Renal pelvis (tissue), 12 donors: ENCODE measurements at places on chromosomes 1 and 21. TPM values are rescaled to one million over a fixed set of nuclear protein-coding genes. Genes with fewer than 3 reads are reported as not detected.

GRCh38 chr1:17635811-17636210, 96.3 kb downstream of the ARHGEF10L start:
- DNase-seq = no peak

The ANKRD45 gene
- 5.8 TPM for polyA plus RNA-seq

The CEP170 gene
- 57.8 TPM for polyA plus RNA-seq

The CDCA8 gene
- 16.0 TPM for polyA plus RNA-seq

DNA sequence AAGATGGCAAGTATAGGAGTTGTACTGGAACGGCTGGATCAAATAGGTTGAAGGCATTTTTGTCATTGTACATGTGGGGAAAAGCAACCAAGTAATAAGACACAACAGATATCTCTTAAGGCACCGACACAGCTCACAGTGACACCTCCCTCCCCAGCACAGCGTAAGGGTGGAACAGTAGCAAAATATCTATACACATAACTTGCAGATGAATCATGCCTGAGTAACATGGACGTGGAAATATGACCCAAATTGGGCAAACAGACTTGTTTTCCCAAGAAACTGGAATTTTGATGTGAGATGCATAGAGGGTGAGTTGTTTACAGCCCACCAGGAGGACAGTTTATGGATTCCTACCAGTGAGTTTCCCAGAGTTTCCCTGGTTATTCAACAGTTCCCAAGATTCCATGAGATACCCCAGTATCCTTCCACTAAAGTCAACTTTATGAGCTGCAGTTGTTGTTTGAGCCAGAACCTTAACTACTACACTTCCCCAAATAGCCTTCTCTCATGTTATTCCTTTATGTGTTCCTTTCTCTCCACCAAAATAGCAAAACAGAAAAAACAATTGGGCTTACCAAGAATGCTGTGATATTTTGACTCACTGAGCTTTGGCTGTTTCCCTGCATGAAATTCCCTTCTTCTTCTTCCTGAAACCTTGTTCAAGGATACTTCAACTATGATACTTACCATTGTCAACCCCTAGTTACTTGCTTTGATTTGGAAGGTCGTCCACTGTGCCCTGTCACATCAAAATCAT, 7.1 kb upstream of the DR1 start:
- DNase-seq = no peak

GRCh38 chr1:2194319-2194897, at the start of gene FAAP20:
TSS of gene FAAP20 (minus strand) at chr1:2194772. CDS start at chr1:2194749, 23 bp downstream.
- DNase-seq = no peak

- no peak for DNase-seq
Measured at GRCh38 chr1:78468521-78468920, 22.3 kb upstream of the PTGFR start.

The WDR77 gene
- 43.4 TPM for polyA plus RNA-seq

The LCE1B gene
- polyA plus RNA-seq = not detected

DNA sequence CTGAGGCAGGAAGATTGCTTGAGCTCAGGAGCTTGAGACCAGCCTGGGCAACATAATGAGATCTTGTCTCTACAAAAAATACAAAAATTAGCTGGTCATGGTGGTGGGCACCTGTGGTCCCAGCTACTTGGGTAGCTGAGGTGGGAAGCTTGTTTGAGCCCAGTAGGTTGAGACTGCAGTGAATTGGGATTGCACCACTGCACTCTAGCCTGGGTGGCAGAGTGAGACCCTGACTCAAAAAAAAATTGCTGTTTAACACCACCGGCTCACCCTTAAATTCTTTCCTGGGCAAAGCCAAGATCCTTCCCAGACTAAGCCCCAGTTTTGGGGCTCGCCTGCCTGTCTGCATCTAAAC, 6.6 kb upstream of the NSUN4 start:
- no peak for DNase-seq

GRCh38 chr1:15618655-15619525, 1.6 kb downstream of the DDI2 start:
- no peak for DNase-seq

DNA sequence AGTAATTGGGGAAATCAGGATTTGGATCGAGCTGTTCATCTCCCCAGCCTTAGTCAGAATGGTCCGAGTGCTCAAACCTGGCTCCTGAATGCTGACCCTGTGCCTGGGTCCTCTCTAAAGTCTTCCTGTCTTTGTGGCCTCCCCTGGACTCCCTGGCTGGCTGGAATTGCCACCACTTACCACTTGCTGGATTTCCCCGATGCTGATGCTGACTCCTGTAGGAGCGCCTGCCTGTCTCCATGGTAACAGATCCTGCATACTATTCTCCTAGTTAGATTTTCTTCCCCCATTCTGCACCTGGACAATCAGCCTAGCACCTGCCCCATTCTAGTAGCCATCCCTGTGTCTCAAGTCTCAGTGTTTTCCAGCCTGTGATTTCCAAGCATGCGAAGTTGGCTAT, 382.2 kb upstream of the ESRRG start:
- DNase-seq = no peak

GRCh38 chr1:1929639-1930545, 10.8 kb upstream of the TMEM52 start:
- no peak for DNase-seq

GRCh38 chr1:91883470-91883869, 2.5 kb downstream of the TGFBR3 start:
- peak; percentile 33 for DNase-seq

- no peak for DNase-seq
Measured at GRCh38 chr1:89322402-89322801, 41.5 kb upstream of the GBP6 start.

The OR14K1 gene
- not detected for polyA plus RNA-seq

DNA sequence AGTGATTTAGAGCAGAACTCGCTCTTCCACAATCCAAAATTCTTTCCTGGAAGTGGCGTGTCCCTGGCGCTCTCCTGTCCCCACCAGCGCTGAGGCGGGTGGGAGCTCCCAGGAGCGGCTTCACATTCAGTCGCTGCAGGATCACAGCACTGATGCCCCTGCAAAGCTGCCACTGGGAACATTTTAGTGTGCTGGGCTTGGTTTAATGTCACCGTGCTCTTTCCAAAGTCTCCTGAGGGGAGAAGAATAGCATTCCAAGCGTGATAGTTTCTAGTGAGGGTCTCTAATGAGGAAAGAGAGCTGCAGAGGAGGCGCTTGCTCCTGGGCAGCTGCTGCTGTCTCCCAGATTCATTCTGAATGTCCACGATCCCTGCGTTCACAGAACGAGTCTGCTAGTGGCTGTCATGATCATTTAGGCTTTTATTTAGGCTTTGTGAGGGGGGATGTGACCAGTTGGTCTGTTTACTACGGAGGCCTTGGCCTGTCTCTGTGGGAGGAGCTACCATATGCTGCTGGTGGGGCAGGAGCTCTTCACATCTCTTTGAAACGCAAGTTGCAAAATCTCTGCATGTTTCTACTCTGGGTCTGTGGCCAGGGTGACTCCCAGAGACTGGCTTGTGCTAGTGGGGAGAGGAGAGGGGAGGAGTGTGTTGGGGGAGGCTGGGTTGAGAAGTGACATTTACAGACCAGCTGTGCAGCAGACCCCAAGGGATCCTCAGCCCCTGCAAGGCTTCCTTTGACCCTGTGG, 23.4 kb downstream of the OLFML3 start:
- DNase-seq = peak; percentile 69

DNA sequence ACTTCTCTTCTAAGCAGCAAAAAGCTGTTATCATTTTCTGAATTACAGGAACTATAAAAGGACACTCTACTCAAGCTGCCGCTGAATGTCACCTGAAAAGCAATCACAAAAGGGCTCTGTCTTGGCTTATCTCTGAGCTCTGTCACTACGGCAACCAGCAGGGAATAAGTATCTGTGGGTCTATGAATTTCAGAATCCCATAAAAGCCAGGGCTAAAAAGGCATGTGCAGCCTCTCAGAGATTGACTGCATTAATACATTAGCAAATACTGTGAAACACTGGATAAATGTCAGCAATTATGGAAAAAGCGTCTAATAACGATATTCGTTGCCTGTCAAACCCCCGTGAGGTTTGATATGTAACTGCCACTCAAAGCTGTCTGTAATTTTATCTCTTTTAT, 210.2 kb upstream of the DMRTA2 start:
- no peak for DNase-seq

DNA sequence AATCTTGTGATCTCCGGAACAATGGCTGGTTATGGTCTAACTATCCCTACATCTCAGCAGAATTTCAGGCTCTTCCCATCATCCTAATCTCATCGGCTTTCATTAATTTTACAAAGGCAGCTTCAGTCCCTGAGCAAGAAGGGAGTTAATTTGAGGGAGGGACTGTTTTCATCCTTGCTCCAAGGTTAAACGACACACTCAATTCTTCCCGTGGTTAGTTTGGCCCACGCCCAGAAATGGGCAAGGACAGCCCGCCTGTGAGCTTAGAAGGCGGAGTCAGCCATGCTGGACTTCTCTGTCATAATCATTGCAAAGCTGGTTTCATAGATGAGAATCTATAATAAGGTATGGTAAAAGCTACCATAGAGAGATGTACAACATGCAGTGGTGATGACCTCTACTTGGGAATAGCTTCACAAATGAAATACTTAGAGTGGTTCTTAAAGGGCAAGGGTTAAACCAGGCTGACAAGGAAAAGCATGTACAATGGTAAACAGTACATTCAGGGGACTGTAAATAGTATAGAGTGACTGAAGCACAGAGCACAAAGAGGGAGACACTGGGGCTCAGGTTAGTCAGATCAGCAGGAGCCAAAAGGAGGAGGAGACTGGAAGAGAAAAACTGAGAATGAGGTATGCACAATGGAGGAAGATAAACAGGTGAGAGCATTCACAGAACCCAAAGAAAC, 108.8 kb downstream of the SMYD3 start:
- no peak for DNase-seq

The TCP10L gene
- polyA plus RNA-seq = 1.8 TPM

The CLEC20A gene
- polyA plus RNA-seq = 0.36 TPM

- DNase-seq = no peak
Measured at GRCh38 chr21:29557200-29557599, 258.5 kb downstream of the BACH1 start.

DNA sequence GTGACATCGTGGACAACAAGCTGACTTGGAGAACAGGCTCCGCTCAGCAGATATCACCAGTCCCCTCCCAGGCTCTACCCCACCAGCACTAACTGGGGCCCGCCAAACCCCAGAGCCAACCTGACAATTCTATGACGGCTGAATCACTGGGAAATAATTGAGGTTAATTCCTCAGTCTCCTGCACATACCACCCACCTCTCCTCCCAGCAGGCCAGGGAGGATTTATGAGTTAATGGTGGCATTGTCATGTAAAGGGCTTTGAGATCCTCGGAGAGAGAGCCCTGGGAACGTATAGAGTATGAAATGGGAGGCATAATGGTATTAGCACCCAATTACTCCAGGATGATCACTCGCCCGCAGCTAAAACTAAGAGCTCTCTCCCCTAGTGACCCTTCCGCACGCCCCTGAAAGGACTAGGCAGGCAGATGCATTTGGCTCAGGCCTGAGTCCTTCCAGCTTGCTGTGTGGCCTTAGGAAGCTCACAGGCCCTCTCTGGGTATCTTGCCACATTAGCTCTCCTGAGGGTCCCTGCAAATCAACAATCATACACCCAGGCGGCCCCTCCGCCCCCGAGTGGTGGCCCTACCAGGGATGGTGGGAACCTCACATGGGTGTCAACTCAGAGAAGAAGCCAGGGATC, 27.3 kb upstream of the PAX7 start:
- no peak for DNase-seq

GRCh38 chr1:238892612-238893011, 493.8 kb upstream of the CHRM3 start:
- no peak for DNase-seq

GRCh38 chr1:60584371-60584770, 498.0 kb upstream of the NFIA start:
- DNase-seq = no peak

The SMCP gene
- polyA plus RNA-seq = not detected

DNA sequence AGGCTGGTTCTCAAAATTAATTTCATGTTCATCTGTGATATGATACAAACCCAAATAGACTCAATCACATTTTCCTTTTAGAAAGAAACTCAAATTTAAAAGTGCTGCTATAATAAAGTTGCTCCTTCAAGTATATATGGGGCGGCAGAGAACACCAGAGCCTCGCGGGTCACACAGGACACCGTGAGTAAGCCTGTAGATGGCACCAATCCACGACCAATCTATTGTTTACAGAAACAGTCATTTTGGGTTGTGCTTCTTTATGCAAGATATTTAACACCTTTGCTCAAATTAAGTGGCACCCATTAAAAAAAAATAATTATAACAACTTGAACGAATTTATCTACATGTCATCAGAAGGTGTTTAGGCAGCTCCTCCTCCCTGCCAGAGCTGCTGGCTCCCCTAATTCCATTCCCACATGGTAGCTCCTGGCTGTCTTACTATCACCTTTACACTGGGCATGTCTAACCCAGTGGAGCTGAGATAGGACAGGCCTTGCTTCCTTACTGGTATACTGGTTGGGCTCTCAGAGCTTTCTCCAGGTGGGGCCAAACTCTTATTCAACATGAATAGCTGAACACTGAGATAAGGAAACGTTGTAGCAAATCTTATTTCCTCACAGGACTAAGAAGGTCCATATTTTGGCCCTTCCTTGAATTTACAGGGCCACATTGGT, 287.0 kb downstream of the SDCCAG8 start:
- no peak for DNase-seq

The UTS2 gene
- polyA plus RNA-seq = not detected

The AVPR1B gene
- polyA plus RNA-seq = 1.2 TPM

DNA sequence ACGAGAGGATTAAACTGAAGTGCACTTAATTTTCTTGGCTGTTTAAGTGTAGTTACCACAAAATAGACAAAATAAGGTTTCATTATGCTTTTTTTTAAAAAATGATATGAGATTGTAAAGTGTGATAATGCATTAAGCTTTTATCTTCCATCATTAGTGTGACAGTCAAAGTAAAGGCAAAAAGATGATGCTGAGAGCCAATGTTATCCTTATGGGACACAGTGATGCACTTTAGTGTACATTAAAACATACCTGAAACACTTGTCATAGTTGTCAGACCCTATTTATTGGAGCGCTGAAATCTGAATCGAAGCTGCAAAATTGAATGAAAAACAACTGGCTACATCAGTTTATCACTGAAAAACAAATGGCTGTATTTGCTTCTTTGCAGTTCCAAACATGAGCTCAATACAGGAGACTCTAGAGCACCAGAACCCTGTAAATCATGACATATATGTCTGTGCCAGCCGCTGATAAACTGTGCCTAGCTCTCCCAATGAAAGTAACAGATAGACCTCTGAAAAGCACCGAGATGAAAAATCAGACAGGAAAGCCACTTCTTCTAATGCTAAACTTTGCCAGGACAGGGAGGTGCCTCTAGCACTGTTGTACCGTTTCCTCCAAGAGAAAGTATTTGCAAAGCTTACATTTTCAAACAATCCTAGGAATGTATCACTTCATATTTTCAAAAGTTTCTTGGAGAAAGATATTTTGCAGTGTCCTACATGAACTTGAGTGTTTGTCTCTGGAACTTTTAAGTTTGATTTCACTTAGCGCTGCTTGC, 120.7 kb upstream of the TMPRSS15 start:
- no peak for DNase-seq

The LDLRAD1 gene
- polyA plus RNA-seq = 0.07 TPM

The AIRE gene
- polyA plus RNA-seq = 0.52 TPM
